ENCODE measurements at places on chromosomes 16 and 17.

GRCh38 chr16:10616756-10617640 lies 36.6 kb upstream of the EMP2 start:
- peaks cover 27% of the 10 kb centered on the region for H3K27me3 ChIP-seq
- DNase-seq = no peak
- no peak overlapping the region for H3K4me3 ChIP-seq
- no peaks in the 10 kb centered on the region for H3K4me1 ChIP-seq

DNA sequence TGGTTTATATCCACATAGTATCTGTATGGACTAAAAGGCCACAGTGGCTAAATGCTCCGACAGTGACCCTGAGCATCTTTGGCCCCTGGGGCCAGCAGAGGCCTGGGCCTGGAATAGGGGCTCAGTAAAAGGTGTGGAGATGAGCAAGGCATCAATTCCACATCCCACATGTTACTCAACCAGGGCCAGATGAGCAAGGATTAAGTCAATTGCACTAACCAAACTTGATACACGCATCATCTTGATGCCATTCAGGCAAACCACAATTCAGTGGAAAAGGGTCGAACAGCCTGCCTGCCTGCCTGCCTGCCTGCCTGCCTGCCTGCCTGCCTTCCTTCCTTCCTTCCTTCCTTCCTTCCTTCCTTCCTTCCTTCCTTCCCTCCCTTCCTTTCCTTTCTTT lies 53.5 kb upstream of the DNAJA2 start:
- no peak for DNase-seq
- no peak overlapping the region for H3K4me3 ChIP-seq
- no peaks in the 10 kb centered on the region for H3K27me3 ChIP-seq
- H3K36me3 ChIP-seq = no peaks in the 10 kb centered on the region
- H3K27ac ChIP-seq = no peak overlapping the region

DNA sequence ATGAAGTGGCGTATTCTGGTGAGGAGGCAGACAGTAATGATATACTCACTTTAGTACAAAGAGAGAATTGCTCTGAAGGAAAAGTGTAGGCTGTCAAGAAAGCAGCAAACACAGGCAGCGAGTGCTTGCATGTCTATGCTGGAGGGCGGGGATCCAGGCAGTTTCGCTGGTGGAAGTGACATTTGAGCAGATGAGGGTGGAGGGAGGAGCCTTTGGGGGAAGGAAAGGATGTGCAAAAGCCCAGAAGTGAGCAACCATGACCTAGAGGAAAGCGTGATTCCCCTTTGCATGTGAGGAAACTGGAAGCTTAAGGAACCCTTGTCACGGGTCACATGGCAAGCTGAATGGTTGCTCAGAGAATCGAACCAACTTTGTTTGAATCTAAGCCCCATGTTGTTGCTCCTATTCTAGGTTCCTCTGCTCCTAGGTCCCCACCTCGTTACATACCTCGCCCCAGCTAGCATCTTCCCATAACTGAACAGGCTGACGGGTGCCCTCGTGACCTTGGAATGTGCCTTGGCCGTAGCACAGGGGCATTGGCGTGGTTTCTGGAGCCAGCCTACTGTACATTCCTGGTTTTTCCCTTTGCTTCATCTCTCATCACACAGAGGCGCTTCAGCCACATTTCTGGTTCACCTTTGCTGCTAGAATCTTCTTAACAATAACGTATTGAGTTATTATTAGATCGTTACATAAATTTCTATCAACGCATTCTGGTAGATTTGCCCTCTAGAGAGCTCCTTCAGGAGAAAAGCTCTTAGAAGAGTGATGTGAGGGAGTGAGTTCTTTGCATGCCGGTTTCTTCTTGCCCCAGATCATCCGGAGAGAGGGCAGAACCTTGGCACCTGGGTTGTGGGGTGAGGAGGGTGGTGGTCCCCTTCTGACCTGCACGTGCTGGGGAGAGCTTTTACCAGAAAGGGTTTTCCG lies 191.8 kb downstream of the SNX29 start:
- H3K27me3 ChIP-seq = no peaks in the 10 kb centered on the region
- no peaks in the 10 kb centered on the region for H3K36me3 ChIP-seq
- no peak for DNase-seq
- no peaks in the 10 kb centered on the region for H3K4me1 ChIP-seq

- peaks cover 18% of the 10 kb centered on the region for H3K36me3 ChIP-seq
- H3K4me3 ChIP-seq = peak overlapping the region; percentile 81
- H3K27ac ChIP-seq = peak overlapping the region; percentile 74
- H3K4me1 ChIP-seq = peaks cover 26% of the 10 kb centered on the region
- peaks cover 9% of the 10 kb centered on the region for H3K27me3 ChIP-seq
These were observed 9.0 kb upstream of the ZFP90 start for GRCh38 chr16:68529931-68530701.

DNA sequence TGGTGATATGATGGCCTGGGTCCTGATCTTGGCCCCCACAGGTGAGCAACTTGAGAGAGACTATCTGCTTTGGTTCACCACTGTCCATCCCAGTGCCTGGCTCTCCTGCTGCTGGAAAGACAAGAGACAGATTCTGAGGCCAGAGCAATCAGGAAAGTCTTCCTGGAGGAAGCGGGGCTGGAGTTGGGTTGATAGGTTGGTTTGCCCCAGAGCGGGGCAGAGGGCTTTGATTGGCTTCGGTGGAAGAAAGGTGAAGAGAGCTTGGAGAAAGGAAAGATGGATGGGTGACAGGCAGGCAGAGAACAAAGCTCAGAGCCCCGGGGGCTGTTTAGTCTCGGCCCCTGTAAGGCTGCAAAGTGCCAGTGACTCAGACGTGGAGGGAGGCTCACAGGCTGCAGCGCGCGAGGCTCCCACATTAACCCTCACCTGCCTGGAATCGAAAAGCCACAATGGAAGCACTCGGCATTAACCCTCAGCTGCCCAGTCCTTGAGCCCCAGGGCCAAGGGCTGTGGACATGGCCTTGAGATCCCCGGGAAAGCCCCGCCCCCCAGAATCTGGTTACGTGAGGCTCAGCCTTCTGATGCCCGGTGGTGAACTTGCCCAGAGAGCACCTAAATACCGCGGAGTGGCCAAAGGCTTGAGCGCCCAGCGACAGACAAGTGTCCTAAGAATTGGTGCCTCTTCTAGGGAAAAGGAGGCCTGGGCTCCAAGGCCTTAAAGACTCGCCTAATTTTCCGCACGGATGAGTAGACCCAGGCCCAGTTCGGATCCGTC lies 996 bp upstream of the CPNE2 start:
- H3K27ac ChIP-seq = peak overlapping the region; percentile 46
- H3K4me1 ChIP-seq = peaks cover 14% of the 10 kb centered on the region
- DNase-seq = no peak
- H3K36me3 ChIP-seq = no peaks in the 10 kb centered on the region
- peaks cover 64% of the 10 kb centered on the region for H3K27me3 ChIP-seq

DNA sequence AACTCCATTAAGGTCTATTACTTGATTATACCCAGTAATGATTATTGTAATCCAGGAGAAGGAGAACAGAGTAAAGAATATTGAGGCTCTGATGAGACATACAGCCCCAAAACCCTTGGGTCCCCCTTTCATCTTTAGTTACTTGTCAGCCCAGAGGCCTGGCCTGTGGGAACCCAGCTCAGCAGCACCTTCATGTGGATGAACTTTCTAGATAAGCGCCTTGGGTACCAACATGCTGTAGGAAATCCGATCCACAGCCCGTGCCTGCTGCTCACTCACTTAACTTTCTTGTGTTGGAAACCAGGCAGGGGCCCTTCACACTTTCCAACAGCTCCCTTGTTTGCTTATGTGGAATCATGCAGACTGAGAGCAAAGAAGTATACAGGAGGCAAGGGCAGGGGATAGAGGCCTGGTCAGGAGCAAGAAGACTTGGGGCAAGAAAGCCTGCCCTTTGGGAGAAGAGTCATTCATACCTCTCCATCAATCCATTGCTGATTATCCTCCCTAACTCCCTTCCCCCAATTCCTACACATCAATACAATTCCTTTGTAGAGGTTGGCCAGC lies 64.0 kb upstream of the SOX9 start:
- no peaks in the 10 kb centered on the region for H3K36me3 ChIP-seq
- peaks cover 4% of the 10 kb centered on the region for H3K27me3 ChIP-seq
- DNase-seq = no peak
- no peaks in the 10 kb centered on the region for H3K4me1 ChIP-seq

DNA sequence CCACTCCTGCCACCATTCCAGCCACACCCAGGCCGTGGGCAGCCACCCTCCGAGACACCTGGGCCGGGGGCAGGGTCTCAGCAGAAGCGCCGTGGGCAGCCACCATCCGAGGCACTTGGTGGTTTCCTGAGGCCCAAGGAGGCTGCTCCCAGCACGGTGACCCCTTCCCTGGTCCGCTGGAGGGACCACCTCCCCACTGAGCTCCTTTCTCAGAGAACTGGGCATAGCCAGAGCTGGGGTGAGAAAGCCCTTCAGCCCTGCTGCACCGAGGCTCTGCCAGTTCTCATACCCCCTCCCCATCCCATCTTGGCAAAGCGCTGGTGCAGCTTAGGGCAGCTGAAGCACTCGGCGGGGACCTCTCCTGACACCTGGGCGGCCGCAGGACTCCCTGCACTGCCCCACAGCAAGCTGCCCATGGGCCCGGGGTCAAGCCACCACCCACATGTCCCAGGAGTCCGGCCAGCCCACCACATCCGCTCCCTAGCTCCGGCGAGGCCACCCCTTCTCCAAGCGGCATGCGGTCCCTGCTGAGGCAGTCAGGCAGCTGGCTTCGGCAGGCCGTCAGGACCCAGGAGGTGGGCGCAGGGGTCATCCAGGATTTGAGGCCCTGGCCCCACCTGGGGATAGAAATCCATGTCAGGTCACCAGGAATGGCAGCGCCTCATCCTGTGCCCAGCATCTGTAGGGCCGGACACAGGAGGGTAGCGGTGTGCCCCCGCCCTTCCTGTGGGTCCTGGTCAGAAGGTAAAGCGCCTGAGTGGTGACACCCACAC lies 1.3 kb upstream of the CYBA start:
- peaks cover 26% of the 10 kb centered on the region for H3K36me3 ChIP-seq
- H3K4me3 ChIP-seq = peak overlapping the region; percentile 49
- peak overlapping the region; percentile 93 for H3K27ac ChIP-seq

DNA sequence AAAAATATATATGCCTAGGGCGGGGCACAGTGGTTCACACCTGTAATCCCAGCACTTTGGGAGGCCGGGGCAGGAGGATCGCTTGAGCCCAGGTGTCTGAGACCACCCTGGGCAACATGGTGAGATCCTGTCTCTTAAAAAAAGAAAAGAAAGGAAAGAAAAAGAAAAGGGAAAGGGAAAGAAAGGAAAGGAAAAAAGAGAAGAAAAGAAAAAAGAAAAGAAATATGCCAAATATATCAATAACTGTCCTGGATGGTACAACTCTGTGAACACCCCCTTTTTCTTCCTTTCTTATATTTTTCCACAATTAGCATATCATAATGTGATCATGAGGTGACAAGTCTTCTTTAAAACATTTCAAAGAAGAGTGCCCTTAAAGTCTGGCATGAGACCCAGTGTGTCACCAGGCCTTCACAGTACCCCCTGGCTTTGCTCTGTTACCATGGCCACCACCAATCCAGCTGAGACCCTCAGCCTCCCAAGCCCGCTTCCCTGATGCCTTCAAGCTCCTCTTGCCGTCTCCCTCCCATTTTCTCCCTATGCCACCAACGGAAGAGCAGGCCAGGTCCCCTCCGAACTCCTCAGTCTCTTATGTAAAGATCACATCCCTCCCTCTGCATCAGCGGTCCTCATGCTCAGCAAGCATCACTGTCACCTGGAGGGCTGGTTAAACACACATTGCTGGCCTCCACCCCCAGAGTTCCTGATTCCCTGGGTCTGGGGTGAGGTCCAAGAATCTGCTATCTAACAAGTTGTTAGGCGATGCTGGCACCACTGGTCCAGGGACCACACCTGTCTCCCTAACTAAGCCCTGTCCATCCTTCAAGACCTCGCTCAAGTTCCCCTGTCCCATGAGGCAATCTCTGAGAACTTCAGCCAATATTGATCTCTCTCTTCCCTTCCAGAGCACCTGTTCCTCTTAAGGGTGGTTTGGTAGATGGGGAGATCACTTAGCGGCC lies 44.5 kb downstream of the CUEDC1 start:
- no peak overlapping the region for H3K27ac ChIP-seq
- DNase-seq = no peak
- H3K27me3 ChIP-seq = peaks cover 67% of the 10 kb centered on the region

GRCh38 chr16:70689035-70689969 lies 3.4 kb upstream of the MTSS2 start:
- no peak overlapping the region for H3K4me3 ChIP-seq
- peak; percentile 43 for DNase-seq
- H3K27me3 ChIP-seq = peaks cover 30% of the 10 kb centered on the region
- H3K27ac ChIP-seq = no peak overlapping the region

DNA sequence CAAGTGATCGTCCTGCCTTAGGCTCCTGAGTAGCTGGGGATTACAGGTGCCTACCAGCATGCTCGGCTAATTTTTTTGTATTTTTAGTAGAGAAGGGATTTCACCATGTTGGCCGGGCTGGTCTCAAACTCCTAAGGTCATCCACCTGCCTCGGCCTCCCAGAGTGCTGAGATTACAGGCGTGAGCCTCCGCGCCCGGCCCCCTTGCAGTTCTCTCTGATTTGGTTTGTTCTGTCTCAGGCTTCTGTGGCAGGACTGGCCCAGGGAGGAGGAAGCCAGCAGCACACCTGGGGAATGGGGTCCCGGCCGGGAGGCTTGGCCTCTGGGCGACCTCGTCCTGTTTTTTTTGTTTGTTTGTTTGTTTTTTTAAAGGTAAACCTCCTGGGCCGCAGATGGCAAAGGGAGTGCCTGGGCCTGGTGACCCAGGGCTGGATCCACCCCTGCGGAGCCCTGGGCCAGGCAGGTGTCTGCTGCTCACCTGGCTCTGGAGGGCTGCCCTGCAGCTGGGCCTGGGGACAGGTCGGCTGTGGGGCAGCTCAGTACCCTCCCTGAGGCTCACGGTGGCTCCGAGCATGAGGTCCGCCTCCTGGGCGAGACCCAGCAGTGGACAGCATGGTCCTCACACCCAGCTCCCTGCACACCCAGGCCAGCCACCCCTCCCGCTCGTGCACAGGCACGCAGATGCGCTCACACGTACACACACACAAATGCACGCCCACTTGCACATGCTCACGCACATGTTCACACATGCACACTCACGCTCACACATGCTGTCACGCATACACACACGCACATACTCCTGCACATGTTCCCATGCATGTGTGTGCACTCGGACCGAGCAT lies 3.3 kb upstream of the NUDT16L1 start:
- no peak overlapping the region for H3K27ac ChIP-seq
- H3K36me3 ChIP-seq = peaks cover 10% of the 10 kb centered on the region
- H3K27me3 ChIP-seq = no peaks in the 10 kb centered on the region
- H3K4me1 ChIP-seq = peaks cover 10% of the 10 kb centered on the region

- no peak overlapping the region for H3K27ac ChIP-seq
- peaks cover 21% of the 10 kb centered on the region for H3K4me1 ChIP-seq
- no peaks in the 10 kb centered on the region for H3K36me3 ChIP-seq
- H3K4me3 ChIP-seq = no peak overlapping the region
- no peak for DNase-seq
These were observed 49.4 kb upstream of the GSE1 start for GRCh38 chr16:85563515-85564276.

GRCh38 chr16:85639529-85640253 lies 26.6 kb downstream of the GSE1 start:
- no peak overlapping the region for H3K27ac ChIP-seq
- no peak for DNase-seq
- no peaks in the 10 kb centered on the region for H3K27me3 ChIP-seq
- no peak overlapping the region for H3K4me3 ChIP-seq
- H3K4me1 ChIP-seq = peaks cover 5% of the 10 kb centered on the region

GRCh38 chr16:48194828-48195556 lies 39.2 kb upstream of the ABCC12 start:
- DNase-seq = no peak
- no peaks in the 10 kb centered on the region for H3K4me1 ChIP-seq
- H3K36me3 ChIP-seq = no peaks in the 10 kb centered on the region
- no peak overlapping the region for H3K27ac ChIP-seq
- peaks cover 26% of the 10 kb centered on the region for H3K27me3 ChIP-seq
- H3K4me3 ChIP-seq = no peak overlapping the region

All from activated naive CD4-positive, alpha-beta T cell treated with anti-CD3 and anti-CD28 coated beads, Interleukin-2, amount 10 ng/mL, durations not matched to agents 7 days and 5 days (primary cell).